ENCODE measurements at places on chromosomes 1 and 21.

GRCh38 chr1:97050506-97050905 lies 328.9 kb downstream of the PTBP2 start:
- peak; percentile 4 for DNase-seq

DNA sequence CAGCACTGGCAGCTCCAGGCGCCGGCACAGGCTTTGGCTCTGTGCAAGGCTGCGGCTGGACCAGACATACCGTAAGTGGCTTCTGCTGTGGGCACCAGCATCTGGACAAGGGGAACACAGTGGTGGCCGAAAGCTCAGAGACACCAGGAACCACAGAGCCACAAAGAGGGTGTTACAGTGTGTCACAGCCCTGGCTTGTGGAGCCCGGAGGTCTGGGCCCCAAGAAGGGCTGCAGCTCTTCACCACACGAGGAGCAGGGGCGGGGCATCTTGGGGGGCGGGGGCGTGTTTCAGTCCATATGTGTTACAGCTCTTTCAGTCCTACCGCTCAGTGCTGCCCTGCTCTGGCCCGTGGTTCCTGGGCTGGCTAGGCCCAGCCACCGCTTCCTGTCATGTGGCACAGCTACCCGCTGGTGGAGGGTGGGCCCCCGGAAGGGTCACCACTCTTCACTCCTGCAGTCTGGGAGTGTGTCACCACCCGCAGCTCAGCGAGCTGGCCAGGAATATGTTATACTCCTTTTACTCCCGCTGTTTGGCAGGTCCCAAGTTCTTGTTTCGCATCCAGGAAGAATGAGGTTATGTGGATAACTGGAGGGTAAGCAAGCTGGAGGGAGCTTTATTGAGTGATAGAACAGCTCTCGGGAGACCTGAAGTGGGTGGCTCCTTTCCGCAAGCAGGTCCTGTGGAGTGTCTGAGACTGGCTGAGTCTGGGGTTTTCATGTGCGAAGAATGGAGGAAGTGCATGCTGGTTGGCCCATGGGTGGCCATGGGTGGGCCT lies 3.3 kb upstream of the LSM10 start:
- DNase-seq, result peak; percentile 80

- no peak for DNase-seq
These were observed 40.6 kb upstream of the DIPK1A start for GRCh38 chr1:93001893-93002292.

DNA sequence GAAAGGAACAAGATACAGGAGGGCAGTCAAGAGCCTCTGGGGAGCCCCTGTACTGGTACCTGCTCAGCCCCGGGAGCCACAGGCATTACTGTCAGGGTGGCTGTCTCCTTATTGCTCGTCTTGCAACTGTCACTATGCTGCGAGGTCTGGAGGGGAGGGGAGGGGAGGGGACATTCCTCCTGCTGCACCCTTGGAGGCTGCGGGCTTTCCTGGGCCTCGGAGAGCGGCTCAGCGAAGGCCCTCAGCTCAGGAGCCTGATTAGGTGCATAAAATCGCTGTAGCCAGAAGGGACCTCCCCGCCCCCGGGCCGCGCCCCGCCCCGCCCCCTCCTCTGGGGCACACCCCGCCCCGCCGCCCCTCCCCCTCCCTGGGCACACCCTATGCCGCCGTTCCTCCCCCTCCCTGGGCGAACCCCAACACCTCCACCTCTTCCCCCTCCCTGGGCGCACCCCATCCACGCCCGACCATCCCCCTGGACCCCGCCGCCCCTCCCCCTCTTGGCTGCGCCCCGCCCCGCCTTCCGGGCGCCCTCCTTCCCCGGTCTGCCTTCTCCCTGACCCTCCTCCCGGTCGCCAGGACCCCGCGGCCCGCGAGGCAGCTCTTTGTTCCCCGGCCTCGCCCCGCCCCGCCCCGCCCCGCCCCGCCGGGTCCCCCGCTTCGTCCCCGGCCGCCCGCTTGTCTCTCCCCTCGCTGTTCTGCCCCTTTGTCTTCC lies 35.5 kb downstream of the CACHD1 start:
- DNase-seq, result peak; percentile 32

DNA sequence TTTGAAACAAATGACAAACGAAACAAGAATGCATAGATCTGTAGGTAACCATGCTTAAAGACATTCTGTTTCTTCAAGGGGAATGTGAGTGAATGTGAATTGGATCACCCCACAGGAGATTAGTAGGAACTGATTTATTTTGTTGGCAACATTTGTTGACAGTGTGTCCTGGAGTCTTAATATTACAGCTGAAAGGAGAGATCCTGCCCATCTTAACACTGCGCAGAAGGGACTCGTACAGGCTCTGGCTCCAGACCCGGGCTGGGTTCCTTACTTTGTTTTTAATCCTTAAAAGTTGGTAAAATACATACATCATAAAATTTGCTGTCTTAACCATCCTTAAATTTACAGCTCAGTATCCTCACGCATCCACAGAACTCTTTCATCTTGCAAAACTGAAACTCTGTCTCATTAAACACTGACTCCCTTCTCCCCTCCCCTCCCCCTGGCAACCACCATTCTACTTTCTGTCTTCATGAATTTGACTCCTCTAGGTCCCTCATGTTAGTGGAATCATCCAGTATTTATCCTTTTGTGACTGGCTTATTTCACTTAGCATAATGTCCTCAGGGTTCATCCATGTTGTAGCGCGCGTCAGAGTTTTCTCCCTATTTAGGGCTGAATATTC lies 74.1 kb downstream of the GALNT2 start:
- DNase-seq, result no peak

DNA sequence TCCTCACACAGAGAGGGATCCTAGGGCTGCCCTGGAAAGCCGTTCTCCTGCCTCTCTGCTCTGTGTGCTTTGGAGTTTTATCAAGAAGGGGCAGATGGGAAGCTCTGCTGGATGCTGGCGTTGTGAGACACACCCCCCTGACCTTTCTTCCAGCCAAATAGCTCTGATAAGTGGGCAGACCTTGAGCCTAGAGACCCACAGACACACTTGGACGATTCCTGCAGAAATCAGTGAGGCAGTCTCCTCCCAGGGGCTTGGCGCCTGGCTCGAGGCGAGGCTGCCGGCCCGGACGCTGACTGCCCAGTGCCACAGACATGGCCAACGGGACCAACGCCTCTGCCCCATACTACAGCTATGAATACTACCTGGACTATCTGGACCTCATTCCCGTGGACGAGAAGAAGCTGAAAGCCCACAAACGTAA lies at the start of gene MRAP:
Gene MRAP, plus strand, starts transcription at position 198 of the 424 bp plus-strand sequence. Its CDS starts 117 bp downstream, at position 315.
- peak; percentile 12 for DNase-seq

GRCh38 chr21:31624181-31624580 lies 35.3 kb upstream of the SOD1 start:
- no peak for DNase-seq

DNA sequence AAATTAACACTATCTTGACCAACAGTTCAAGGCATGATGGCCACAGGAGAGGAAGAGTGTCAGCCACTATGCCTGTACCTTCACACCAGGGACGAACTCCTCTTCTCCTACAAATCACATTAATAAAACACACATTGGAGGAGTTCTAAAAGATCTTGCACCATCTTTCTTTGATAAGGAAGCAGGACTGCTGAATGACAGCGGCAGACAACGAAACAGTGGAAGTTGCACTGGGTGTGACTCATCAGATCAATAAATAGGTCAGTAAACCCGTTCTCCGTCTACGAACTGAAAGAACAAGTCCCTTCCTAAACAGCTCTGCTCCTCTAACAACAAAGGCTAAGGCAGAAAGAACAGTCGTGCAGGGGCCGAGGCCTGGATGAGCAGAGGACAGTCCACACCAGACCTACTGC lies 23.1 kb downstream of the UBE2G2 start:
- no peak for DNase-seq

DNA sequence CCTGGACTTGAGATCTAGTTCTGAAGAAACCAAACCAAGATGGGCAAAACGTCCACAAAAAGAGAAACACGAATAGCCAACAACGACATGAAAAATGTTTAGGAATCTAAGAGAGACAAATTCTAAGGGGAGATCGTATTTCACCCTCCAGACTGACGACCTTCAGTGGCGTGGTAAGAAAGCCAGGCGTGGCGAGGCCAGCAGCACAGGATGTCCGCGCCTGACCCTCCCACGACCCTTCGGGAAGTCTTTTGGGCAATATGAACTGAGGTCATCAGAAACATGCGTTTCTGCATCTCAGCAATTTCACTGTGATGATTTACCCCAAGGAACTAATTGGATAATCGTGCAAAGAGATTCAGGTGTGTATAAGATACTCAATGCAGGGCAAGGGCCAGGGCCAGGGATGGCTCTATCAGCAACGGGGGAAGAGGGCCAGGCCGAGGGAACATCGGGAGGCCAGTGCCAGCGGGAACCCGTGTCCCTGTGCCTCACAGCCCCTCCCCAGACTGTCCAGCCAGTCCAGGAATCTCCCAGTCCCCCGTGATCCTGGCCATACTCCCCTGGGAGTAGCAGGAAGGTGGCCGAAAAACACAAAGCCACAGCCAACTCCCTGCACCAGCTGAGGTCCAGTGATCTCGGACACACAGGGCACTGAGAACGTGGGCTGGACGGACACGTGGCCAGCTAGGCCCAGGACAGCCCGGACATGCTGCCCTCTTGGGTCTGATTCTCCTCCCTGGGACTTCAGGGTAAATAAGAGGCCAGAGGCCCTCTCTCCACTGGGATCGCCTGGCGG lies 53.6 kb upstream of the ADARB1 start:
- DNase-seq, result no peak

DNA sequence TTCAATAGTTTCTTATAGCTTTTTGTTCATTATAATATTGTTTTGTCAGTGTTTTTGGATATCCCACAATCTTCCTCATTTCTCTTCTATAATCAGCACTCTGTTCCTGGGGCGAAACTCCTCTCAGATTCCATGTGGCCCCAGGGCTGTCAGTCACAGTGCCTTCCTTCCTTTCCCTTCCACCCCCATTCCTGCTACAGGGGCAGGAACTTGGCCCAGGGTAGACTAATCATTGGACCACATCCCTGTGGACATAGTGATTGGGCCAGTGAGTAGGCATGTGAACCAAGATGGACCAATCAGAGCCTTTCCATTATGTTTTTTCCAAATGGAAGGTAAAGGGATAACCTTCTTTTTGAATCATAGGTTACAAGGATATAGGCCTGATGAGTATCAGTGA lies 78.3 kb downstream of the PGM1 start:
- no peak for DNase-seq

GRCh38 chr1:85582687-85583591 lies 2.4 kb downstream of the CCN1 start:
- DNase-seq, result no peak

GRCh38 chr1:19033926-19034680 lies 77.6 kb upstream of the IFFO2 start:
- DNase-seq, result peak; percentile 32

- DNase-seq, result no peak
These were observed 35.9 kb upstream of the RASAL2 start for GRCh38 chr1:178057912-178058534.

- no peak for DNase-seq
These were observed 8.6 kb downstream of the S100A6 start for GRCh38 chr1:153527023-153527682.

DNA sequence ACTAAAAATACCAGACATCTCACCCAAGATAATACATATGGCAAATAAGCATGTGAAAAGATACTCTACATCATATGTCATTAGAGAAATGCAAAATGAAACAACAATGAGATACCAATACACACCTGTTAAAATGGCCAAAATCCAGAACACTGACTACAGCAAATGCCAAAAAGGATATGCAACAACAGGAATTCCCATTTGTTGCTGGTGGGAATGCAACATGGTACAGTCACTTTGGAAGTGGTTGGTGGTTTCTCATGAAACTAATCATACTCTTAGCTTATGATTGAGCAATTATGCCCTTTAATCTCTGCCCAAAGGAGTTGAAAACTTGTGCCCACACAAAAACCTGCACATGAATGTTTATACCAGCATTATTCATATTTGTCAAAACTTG lies 6.4 kb upstream of the RGS2 start:
- no peak for DNase-seq

DNA sequence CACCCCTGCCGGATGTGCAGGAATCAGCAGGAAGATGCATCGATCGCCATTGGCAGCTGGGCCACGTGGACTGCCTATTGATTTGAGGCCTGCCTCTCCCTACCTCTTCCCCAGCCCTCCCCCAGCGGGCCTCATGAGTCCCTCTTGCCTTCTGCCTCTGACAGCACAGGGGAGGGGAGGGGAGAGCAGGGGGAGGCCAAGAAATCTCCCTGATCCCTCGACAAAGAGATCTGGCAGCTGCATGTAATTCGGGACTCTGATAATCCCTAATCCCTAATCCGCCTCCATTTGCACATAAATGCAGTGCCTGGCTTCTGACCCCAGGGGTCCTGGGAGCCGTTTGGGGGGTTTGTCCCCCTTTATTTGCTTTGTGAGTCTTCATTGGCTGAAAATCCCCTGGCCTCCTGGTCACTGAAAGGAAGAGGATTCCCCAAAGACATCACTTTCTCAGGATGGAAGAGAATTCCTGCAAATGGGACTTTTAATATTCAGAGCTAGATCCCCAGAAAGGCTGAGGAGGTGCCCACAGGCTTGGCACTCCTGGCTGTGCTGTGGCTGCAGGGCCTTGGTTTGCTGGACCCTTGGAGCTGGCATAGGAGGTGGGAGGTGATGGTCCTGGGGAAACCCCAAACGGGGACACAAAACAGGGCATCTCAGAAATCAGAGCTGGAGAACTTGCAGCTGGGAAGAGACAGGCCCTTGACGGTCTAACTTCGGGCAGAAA lies 239.4 kb upstream of the POU3F1 start:
- no peak for DNase-seq

GRCh38 chr1:64616039-64616438 lies 128.8 kb upstream of the RAVER2 start:
- DNase-seq, result no peak

DNA sequence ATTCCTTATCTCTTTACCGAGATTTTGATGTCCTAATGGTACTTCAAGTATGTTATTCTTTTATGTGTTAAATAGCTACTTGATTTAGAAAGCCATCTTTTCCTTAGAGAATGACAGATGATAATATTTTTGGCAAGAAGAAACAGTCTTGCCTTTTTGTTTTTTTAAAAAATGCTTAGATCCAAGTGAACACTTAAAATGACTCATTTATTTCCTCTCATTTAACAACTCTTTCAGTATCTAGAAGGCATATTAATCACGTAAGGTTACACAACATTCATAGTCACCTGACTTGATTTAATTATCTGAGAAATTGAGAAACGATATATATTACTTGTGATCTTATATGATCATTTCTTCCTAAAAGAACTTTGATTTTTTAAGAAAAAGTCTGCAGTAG lies 52.4 kb downstream of the SUCO start:
- no peak for DNase-seq

DNA sequence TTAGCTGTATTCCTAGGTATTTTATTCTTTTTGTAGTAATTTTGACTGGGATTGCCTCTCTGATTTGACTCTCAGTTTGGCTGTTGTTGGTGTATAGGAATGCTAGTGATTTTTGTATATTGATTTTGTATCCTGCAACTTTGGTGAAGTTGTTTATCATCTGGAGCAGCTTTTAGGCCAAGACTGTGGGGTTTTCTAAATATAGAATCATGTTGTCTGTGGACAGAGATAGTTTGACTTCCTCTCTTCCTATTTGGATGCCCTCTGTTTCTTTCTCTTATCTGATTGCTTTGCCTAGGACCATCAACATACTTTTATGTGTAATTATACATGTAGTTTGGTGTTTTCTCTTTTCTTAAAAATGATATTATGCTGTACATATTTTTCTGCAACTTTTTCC lies 27.2 kb downstream of the CD46 start:
- DNase-seq, result no peak

Data from GM13976 (cell line).